ENCODE measurements at places on chromosomes 6 and 20. TPM values are rescaled to one million over a fixed set of nuclear protein-coding genes. Genes with fewer than 3 reads are reported as not detected.

Gene RGS17
- 0.65 TPM for polyA plus RNA-seq

Gene SLC17A1
- 3.9 TPM for polyA plus RNA-seq

Gene LRP11
- 16.8 TPM for polyA plus RNA-seq

DNA sequence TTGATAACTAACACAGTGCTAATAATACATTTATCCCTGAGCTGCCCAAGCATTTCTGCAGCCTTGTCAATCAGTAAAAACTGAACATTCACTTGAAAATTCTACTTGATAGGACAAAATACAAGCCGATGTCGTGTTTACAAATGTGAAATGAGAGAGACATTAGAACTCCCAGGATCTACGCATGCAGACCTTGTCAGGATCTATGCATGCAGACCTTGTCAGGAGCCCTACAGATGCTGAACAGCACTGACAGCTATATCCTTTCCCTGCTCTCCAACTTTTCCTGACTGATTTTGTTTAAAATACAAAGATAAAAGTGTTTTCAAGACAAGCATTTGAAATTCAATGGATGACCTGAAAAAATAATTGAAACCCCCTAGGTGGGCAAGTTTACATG is 28.9 kb downstream of the INSM1 start:
- DNase-seq: no peak

DNA sequence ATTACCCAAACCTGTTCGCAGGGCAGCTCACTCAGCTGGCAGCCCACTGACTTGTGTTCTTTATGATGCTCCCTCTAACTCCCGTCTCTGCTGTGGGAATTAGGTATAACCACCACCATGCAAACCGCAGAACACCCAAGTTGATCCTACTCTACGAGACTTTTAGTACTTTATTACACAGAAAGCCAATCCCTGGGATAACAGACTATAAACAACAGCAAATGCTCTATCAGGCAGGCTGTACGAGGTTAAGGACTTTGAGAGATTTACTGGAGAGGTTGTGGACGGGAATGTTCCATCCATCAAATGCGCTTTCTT is 241.1 kb downstream of the FOXC1 start:
- no peak for DNase-seq

DNA sequence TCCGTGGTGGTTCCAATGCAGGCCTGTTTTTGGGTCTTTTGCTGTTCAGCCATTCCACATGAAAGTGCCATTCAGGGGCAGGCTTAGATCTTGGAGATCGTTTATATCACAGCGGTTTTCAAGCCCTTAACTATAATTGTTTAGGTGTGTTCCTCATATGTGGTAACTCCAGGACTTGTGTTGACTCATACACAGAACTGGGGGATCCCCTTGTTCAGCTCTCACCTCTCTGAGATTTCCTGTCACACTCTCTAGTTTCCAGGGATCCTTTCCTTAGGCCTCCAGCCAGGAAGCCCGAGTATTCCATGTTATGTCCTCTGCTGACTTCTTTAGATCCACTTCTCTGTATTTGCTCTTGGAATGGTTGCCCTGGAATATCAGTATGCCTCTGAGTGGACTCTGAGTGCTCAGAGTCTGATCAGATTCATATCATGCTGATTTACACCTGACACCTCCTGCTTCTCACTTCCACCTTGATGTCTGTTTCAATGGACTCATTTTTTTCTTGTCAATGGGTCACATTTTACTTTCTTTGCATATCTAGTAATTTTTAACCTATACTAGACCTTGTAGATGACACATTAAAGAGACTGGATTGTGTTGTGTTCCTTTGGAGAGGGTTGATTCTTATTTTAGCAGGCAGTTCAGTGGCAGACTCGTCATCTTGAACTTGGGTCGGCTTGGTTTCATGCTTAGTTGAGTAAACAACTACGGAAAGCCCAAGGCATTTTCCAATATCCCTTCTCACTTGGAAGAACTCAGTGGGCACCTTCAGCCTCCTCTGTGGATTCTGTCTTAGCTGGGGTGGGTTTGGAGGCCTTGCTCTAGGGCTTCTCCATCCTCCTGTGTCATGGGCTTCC is 13.1 kb downstream of the NTSR1 start:
- no peak for DNase-seq

- DNase-seq: peak; percentile 63
Measured at GRCh38 chr20:62795023-62795761, 1.1 kb upstream of the MRGBP start.

DNA sequence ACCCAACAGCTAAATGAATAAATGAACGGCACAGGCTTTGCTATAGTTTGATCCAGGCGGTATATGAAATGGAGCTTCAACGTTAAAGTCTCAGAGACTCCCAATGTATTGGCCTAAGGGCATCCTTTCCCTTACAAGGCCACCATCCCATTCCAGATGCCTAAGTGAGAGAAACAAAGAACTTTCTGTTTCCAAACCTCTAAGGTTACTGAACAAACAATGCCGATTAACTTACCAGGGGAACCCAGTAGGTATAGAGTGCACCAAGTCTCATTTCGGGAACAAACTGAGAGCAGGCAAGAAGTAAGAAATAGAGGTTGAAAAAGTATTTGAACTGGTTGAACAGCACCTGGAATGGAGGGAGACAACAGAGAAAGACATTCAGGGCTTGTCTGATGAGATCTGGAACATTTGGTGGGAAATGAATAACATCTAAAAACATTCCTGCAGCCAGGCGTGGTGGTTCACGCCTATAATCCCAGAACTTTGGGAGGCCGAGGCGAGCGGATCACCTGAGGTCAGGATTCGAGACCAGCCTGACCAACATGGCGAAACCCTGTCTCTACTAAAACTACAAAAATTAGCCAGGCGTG is 42.5 kb downstream of the ATP9A start:
- no peak for DNase-seq

DNA sequence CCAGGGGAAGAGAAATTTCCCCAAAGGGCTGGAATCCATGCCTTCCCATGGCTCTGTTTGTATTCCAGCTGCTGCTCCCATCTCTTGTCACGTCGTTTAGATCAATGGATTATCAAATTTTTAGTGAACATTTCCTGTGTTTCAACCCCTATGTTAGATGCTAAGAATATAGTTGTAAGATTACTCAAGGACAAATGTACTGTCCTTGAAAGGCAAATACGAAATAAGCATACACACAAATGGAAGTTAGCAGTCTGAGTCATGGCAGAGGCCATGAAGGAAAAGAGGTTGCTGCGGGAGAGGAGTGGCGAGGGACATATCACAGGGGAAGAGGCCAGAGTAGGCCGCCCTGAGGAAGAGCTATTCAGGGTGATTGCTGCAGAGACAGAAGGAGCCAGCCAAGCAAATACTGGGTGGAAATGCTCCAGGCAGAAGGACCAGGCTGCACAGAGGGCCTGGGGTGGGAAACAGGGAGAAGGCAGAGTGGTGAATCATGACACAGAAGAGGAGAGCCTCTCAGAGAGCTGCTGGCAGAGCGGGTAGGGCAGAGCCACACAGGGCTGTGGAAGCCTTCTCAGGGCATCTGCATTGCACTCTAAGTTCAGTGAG is 219.2 kb upstream of the LRFN2 start:
- no peak for DNase-seq

GRCh38 chr20:53141201-53142050 is 169.3 kb downstream of the TSHZ2 start:
- DNase-seq: no peak

DNA sequence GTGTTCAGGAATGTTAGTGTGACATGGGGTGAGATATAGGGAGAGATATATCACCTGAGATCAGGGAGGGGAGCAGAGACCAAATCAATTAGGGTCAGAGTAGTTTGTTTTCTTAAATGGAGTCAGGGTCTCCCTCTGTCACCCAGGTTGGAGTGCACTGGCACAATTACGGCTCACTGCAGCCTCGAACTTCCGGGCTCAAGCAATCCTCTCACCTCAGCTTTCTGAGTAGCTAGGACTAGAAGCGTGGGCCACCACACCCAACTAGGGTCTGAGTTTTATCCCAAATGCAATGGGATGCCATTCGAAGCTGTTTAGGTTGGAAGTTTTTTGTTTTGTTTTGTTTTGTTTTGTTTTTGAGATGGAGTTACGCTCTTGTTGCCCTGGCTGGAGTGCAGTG is 3.1 kb upstream of the NCOA3 start:
- no peak for DNase-seq

DNA sequence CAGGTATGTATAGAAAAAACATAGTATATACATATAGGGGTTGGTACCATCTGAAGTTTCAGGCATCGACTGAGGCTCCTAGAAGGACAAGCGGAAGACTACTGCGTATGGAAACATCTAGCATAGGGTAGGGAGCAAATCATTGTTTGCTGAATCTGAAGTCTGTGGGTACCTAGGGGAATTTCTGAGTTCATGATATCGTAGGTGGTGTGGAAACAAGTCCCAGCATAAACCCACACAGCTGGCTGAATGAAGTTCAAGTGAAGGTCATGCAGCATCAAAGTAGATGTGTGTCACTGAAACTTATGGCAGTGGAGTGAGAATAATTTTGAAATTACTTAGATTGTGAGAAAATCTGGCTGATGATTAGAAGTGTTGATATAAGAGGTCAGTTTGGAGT is 39.4 kb downstream of the MAP7 start:
- DNase-seq: no peak

DNA sequence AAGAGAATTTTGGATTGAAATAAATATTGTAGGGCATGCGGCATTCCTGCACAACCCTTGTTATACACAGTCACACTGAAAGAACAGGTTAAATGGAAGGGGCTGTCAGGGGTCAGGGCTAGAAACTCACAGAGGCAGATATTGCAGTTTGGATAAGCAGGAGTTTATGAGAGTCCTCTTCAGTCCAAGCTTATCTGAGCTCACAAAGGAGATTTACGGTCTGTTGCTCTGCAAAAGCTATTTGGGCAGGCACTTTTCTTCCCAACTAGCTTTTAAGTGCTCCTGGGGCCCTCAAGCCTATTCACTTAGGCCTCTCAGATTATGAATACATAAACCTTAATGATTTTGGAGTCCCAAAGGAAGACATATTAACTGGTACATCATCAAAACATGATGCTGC is 156.2 kb downstream of the SOX4 start:
- no peak for DNase-seq

DNA sequence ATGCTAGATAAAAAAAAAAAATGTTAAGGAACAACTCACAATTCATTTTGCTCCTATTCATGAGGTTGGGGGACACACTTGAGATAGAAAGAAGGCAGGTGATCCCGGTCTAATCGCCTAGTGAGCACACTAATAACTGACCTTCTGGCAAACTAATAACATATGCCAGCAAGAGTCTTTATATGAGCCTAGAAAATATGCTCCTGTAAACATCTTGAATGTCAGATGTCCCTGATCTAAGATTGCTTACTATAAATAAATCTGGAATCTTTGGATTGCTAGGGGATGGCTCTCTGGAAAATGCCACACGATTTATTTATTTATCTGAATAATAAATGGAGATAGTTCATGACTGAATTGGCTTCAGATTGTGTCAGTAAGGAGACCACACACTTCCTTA is 821.9 kb downstream of the GRIK2 start:
- DNase-seq: no peak

DNA sequence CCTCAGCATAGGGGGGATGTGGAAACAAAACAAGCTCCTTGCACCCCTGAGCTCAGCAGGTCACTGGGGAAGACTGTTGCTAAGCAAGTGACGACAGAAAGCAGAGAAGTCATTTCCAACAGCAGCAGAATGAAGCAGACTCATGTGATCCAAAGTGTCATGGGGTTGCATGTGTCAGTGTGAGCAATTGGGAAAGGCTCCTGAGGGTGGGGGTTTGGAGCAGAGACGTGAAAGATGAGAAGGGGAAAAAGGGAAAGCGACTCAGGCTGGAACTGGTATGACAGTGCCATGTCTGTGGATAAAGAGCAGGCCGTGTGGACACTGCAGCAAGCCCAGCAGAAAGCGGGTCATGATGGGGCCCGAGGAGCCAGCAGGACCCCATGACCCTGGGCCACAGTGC is 363.9 kb downstream of the PREX1 start:
- DNase-seq: no peak

- DNase-seq: no peak
Measured at GRCh38 chr6:36372088-36372487, 15.4 kb downstream of the ETV7 start.

GRCh38 chr6:37566111-37566949 is 66.6 kb upstream of the CCDC167 start:
- peak; percentile 70 for DNase-seq
